ENCODE measurements at places on chromosomes 16 and 17.

- no peak for DNase-seq
These were observed 5.6 kb upstream of the CIITA start for GRCh38 chr16:10871157-10871991.

GRCh38 chr17:39225308-39225958 is at the start of gene STAC2:
TSS of gene STAC2 (minus strand) at chr17:39225945. CDS start at chr17:39225502, 443 bp downstream.
- no peak for DNase-seq

- DNase-seq = no peak
These were observed 51.0 kb upstream of the FASN start for GRCh38 chr17:82148997-82149396.

GRCh38 chr16:55988013-55988412 is 112.8 kb upstream of the CES5A start:
- DNase-seq = no peak

DNA sequence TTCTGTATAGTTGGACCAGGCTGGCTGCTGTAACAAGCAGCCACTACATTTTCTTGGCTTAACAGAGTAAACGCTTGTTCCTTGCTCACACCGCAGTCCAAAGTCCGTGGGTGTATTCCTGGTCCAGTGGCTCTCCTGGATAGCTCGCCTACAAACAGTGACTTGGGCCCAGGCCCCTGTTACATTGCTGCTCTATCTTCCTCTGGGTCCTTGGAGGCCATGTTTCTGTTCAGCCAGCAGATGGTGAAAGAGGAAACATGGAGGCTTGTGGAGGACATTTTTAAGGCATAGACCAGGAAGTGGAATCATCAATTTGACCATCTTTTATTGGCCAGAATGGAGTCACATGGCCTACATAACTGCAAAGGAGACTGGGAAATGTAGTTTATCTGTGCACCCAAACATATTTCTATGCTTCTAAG is 55.1 kb downstream of the ATP2C2 start:
- no peak for DNase-seq

All from NCI-H1930 (cell line).